ENCODE measurements at places on chromosomes 1 and 21.

- no peaks in the 10 kb centered on the region for H3K27me3 ChIP-seq
- no peak within 1 kb of the TSS for H3K4me3 ChIP-seq
- DNase-seq: peak; percentile 51
- peaks cover 22% of the 10 kb centered on the region for H3K36me3 ChIP-seq
- no peaks in the 10 kb centered on the region for H3K4me1 ChIP-seq
Observed at GRCh38 chr1:161367684-161368400, at the start of gene CFAP126. CFAP126 (minus strand) TSS chr1:161367876; CDS start chr1:161367868, 8 bp downstream.

- no peak overlapping the region for H3K4me3 ChIP-seq
- no peak overlapping the region for H3K27ac ChIP-seq
- H3K27me3 ChIP-seq: no peaks in the 10 kb centered on the region
- no peak for DNase-seq
- no peaks in the 10 kb centered on the region for H3K4me1 ChIP-seq
Observed at GRCh38 chr1:220195701-220196100, 76.6 kb downstream of the RAB3GAP2 start.

- no peak overlapping the region for H3K27ac ChIP-seq
- no peak overlapping the region for H3K4me3 ChIP-seq
- H3K27me3 ChIP-seq: peaks cover 78% of the 10 kb centered on the region
- DNase-seq: no peak
- no peaks in the 10 kb centered on the region for H3K36me3 ChIP-seq
Observed at GRCh38 chr1:90712915-90713730, 4.0 kb downstream of the BARHL2 start.

GRCh38 chr1:44543064-44543744, 131.1 kb downstream of the TMEM53 start:
- H3K27me3 ChIP-seq: no peaks in the 10 kb centered on the region
- no peaks in the 10 kb centered on the region for H3K4me1 ChIP-seq
- H3K4me3 ChIP-seq: no peak overlapping the region
- no peaks in the 10 kb centered on the region for H3K36me3 ChIP-seq

DNA sequence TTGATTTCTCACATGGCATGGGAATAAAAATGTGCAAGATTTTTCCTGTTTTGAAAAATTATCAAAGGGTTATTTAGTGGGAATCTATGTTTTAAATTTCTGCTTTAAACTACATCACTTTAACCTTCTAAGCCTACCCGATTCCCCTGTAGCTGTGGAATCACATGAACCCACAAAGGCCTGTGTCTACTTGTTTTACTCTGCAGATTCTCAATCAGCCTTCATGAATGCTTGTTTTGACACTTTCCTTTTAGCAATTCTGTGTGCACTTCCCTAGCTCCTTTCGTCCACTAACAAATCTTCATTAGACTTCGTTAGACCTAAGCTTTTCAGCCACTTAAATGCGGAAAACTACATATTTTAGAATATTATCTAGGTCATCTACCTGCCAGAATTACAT, 56.0 kb upstream of the C1orf21 start:
- DNase-seq: no peak
- no peaks in the 10 kb centered on the region for H3K4me1 ChIP-seq
- no peaks in the 10 kb centered on the region for H3K36me3 ChIP-seq
- no peaks in the 10 kb centered on the region for H3K27me3 ChIP-seq
- H3K27ac ChIP-seq: no peak overlapping the region
- H3K4me3 ChIP-seq: no peak overlapping the region

DNA sequence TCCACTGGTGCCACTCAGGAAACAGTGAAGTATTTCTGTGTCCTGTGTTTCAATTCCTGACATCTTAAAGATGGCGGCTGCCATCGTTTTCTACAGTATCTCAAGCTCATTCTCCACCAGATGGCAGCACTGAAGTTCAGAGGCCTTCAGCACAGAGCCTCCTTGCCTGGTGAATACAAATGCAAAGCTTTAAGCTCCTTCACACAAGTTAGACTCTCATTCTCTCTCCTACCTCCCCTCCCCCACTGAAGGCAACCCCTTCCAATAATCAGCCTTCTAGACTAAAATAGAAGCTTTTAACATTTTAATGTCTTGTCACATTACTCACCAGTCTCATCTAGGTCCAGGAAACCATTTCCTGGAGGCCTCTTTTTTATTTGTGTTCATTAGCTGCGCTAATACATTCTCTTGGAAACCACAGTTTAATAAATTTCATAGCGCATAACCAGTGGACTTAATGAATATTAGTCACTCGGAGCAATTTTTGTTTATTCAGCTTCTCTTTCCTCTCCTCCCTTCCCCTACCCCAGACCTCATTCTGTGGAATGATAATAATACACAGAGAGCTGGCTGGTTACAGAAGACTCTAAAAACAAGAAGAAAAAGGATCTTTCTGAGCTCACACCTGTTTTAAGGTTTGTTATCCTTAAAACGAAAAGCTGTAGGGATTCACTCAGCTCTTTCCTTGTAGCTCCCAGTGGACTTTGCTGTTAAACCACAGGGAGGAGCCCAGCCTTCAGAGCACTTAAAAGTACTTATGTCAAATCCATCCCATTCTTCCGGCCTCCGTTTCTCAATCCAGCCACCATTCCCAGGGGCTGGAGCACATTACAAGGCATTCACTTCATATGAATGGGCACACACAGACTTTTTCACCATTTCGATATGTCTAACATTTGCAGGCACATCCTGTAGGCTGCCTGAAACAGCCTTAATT, 384.9 kb downstream of the HLX start:
- no peak overlapping the region for H3K4me3 ChIP-seq
- H3K4me1 ChIP-seq: no peaks in the 10 kb centered on the region
- H3K27ac ChIP-seq: no peak overlapping the region
- no peak for DNase-seq
- H3K27me3 ChIP-seq: no peaks in the 10 kb centered on the region

- H3K4me1 ChIP-seq: peaks cover 6% of the 10 kb centered on the region
- H3K4me3 ChIP-seq: no peak overlapping the region
- H3K36me3 ChIP-seq: no peaks in the 10 kb centered on the region
- H3K27ac ChIP-seq: no peak overlapping the region
- no peak for DNase-seq
Observed at GRCh38 chr1:222777463-222777862, 37.4 kb upstream of the DISP1 start.

DNA sequence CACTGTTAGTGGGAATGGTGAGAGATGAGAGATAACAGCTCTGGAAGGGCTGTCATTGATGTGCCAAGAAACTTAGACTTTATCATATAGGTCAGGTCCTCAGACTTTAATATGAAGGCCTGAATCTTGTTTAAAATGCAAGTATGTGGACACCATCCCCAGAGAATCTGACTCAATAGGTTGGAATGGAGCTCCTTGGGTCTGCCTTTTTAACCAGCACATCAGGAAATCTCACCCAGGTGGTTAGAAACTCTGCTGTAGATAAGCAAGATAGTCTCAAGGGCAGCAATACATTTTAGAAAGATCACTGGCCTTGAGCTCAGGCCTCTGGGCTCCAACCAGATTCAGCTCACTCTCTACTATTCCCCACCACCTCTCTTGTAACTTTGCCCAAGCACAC, 180.4 kb downstream of the SLC44A5 start:
- no peak overlapping the region for H3K4me3 ChIP-seq
- H3K36me3 ChIP-seq: no peaks in the 10 kb centered on the region
- no peak for DNase-seq
- no peaks in the 10 kb centered on the region for H3K4me1 ChIP-seq

GRCh38 chr1:33128781-33129180, 47.8 kb downstream of the AZIN2 start:
- H3K27me3 ChIP-seq: no peaks in the 10 kb centered on the region
- DNase-seq: no peak
- H3K27ac ChIP-seq: peak overlapping the region; percentile 93
- no peaks in the 10 kb centered on the region for H3K36me3 ChIP-seq
- H3K4me3 ChIP-seq: peak overlapping the region; percentile 32

- H3K36me3 ChIP-seq: no peaks in the 10 kb centered on the region
- no peak overlapping the region for H3K4me3 ChIP-seq
- DNase-seq: no peak
- H3K27ac ChIP-seq: no peak overlapping the region
- H3K4me1 ChIP-seq: peaks cover 12% of the 10 kb centered on the region
Observed at GRCh38 chr1:10674700-10675609, 121.5 kb downstream of the CASZ1 start.

GRCh38 chr1:116495535-116495934, 75.3 kb downstream of the CD58 start:
- H3K27me3 ChIP-seq: no peaks in the 10 kb centered on the region
- DNase-seq: no peak
- H3K27ac ChIP-seq: no peak overlapping the region
- H3K4me3 ChIP-seq: no peak overlapping the region
- H3K36me3 ChIP-seq: no peaks in the 10 kb centered on the region

DNA sequence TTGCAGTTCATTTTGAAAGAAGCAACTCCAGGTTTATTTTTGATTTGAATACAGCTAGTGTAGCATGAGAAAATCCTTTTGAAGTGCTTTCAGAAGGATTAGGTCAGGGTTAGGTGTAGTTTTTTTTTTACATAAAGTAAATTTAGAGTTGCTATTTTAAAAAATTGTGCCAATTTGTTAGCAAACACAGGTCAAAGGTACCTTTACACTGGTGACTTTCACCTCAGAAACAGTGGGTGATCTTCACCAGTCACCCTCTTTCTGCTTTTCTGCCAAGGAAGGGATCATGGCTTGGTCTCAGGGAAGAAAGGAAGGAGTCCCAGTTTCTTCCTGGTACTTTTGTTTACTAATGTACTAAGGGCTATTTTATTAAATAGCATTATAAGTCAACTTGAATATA, 111.5 kb downstream of the SDCCAG8 start:
- no peak overlapping the region for H3K4me3 ChIP-seq
- no peak for DNase-seq
- no peaks in the 10 kb centered on the region for H3K36me3 ChIP-seq
- no peaks in the 10 kb centered on the region for H3K4me1 ChIP-seq
- no peaks in the 10 kb centered on the region for H3K27me3 ChIP-seq
- H3K27ac ChIP-seq: no peak overlapping the region

DNA sequence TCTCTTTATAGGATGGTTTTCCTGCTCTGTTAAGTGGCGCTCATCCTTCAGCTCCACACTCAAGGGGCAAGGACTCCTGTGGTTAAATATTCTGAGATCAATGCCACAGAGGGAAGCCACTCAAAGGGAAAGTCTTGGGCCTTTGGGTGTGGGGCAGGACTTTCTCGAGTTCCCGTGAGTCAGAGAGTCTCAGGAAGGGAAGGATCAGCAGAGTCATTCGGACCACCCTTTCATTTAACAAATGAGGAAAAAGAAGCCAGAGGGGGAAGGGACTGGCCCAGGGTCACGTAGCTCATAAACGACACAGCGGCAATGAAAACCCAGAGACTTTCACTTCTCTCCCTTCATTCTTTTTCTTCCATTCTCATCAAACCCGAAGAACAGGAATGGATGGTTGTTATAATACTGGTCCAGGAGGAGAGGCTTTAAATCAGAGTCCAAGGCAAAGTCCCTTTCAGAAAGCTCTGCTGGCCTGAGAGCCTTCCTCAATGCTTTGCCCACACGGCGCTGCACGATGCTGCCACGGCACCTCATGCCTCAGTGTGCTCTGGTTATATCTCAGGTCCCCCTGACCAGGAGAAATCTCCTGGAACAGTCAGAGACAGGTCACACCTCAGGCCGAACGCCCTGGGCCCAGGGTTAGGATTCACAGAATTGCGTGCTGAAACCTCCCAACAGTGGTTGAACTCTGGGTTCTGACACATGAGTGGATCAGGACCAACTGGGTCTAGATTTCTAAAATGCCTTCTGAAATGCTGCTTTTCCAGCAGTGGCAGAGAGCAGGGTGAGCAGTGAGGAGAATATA, 65.3 kb downstream of the TENT5C start:
- H3K4me1 ChIP-seq: peaks cover 23% of the 10 kb centered on the region
- no peaks in the 10 kb centered on the region for H3K27me3 ChIP-seq
- no peak overlapping the region for H3K4me3 ChIP-seq
- no peaks in the 10 kb centered on the region for H3K36me3 ChIP-seq

- no peak overlapping the region for H3K27ac ChIP-seq
- H3K36me3 ChIP-seq: no peaks in the 10 kb centered on the region
- no peak overlapping the region for H3K4me3 ChIP-seq
- H3K27me3 ChIP-seq: peaks cover 11% of the 10 kb centered on the region
- H3K4me1 ChIP-seq: no peaks in the 10 kb centered on the region
- DNase-seq: no peak
Observed at GRCh38 chr1:39720094-39720999, 18.3 kb upstream of the PPIE start.

DNA sequence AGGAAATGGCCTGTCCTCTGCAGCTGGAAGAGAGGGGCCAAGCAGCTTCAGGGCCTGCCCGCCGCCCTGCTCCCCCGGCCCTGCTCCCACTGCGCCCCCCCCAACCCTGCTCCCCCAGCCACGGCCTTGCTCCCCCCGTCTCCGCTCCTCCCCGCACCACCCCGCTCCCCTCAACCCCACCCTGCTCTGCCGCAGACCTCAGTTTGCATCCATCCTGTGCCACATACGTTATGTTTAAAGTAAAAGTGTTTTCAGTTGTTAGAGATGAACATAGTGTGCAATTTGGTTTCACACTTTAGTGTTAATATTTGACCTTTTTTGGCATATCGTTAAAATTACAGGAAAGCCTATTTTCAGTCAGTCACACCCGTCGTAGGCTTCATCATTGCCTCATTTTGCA, 34.1 kb upstream of the DIP2A start:
- H3K27ac ChIP-seq: peak overlapping the region; percentile 89
- peak overlapping the region; percentile 37 for H3K4me3 ChIP-seq
- H3K27me3 ChIP-seq: no peaks in the 10 kb centered on the region
- no peak for DNase-seq

DNA sequence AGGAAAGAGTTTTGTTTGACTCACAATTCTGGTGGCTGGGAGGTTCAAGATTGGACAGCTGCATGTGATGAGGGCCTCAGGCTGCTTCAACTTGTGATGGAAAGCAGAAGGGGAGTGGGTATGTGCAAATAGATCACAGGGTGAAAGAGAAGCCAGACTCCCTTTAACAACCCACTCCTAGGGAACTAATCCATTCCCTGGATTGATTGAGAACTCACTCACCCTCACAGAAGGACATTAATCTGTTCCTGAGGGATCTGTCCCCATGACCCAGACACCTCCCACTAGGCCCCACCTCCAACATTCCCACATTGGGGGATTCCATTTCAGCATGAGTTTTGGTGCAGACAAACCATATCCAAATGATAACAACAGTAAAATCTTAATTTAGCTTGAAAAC, 25.6 kb downstream of the UBE2T start:
- no peak for DNase-seq
- H3K4me1 ChIP-seq: peaks cover 7% of the 10 kb centered on the region
- no peak overlapping the region for H3K4me3 ChIP-seq
- no peak overlapping the region for H3K27ac ChIP-seq
- peaks cover 4% of the 10 kb centered on the region for H3K36me3 ChIP-seq

All from T-cell (primary cell).